ENCODE measurements at places on chromosomes 6 and 20.

GRCh38 chr20:60046011-60046413, 87.8 kb downstream of the CDH26 start:
- DNase-seq, result no peak

- DNase-seq, result no peak
Observed at GRCh38 chr20:41334036-41334435, 6.6 kb upstream of the LPIN3 start.

GRCh38 chr6:40427196-40427595, 160.0 kb downstream of the LRFN2 start:
- DNase-seq, result no peak

- DNase-seq, result peak; percentile 13
Observed at GRCh38 chr6:73565767-73566485, 45.1 kb upstream of the EEF1A1 start.

DNA sequence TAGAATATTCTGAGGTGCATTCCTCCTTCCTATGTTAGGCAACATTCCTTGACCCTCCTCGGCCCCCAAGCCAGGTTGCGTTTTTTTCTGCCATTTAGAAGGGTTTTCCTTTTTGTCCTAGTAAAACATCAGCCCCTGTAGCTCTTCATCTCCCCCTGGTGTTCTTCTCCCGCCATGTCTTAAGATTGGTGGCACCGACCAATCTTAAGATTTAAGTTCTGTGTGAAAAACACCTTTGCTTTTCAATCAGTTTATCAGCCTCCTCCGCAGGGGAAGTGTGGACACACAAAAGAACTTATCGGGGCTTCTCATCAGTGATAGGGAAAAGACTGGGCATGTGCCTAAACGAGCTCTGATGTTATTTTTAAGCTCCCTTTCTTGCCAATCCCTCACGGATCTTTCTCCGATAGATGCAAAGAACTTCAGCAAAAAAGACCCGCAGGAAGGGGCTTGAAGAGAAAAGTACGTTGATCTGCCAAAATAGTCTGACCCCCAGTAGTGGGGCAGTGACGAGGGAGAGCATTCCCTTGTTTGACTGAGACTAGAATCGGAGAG, 719 bp upstream of the EDN1 start:
- DNase-seq, result peak; percentile 57

DNA sequence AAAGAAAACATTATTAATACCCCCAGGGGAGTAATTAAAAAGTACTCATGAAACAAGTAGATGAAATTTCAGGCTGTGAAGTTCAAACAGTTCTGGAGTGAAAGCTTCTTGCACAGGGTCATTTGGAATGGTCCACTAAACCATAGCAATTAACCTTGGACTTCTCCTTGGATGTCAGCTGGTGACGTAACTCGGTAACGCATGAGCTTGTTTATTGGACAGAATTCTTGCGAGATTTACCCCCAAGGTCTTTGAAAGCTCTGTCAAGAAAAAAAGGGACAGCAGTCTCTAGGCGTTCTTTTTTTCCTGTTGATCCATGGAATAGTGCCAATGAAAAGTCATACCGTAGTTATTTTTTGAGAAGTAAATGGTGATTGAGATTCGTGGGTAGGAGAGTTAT, 2.2 kb downstream of the CD83 start:
- DNase-seq, result no peak

- no peak for DNase-seq
Observed at GRCh38 chr20:62503401-62504178, 27.8 kb upstream of the GATA5 start.

DNA sequence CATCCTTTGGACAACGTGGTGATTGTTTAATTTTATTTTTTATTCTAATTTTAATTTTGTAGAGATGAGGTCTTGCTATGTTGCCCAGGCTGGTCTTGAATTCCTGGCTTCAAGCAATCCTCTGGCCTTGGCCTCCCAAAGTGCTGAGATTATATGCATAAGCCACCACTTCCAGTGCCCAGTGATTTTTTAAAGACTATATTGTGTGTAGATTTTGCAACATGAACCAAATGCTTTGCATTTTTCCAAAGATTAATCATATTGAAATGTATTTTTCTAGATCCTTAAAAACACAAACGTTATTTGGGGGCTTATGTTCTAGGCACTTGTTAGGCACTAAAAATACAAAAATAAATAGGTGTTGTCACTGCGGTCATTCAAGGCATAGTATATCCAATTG, 117.6 kb upstream of the CCN2 start:
- DNase-seq, result no peak

DNA sequence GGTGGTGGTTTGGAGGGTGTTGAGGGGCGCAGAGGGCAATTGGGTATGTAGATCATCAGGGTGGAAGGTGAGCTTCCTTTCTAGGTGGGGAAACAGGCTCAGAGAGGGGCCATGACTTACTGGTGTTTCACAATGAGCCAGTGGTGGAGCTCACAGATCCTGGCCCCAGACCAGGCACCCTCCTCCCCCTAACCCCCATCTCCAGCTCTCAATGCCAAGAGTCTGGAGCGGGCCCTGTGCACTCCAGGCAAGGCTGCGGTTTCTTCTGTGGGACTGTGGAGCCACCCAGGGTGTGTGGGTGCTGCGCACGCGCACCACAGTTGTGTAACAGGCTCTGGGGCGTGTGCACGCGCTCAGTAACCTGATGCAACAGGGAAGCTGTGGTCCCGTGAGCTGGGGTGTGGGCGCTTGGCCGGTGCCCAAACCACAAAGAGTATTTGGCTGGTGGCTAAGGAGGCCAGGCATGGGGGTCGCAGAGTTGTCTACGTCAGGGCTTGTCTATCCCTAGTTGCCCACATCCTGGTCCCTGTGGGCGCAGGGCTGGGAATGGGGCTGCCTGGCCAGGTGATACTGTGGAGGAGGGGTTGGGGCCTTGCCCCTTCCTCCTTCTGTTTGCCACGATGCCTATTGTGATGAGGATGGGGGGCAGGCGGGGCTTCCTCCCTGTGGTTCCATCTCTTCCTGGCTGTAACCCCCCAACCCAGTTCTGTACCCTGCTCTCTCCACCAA, 37.5 kb upstream of the MRPS18A start:
- DNase-seq, result peak; percentile 15

DNA sequence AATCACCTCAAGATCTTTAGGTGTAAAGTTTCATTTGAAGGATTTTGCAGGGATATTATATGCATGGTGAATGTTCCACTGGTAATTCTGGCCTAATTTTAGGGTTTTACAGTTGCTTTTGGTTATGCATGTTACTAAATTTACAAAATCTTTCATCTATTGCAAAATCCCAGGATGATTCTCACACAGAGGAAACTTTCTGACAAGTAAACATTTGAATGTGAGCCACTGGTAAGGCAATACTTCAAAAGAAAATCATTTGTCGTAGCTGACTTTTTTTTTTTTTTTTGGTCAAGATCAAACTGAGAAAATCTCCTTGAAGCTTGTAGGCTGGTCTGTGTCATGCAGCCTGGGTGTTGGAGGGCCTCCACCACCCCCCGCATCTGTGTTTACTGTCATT, 141.9 kb upstream of the EXOC2 start:
- DNase-seq, result no peak

GRCh38 chr6:3791526-3792203, 40.2 kb upstream of the PXDC1 start:
- DNase-seq, result no peak

GRCh38 chr20:45223136-45223535, 2.0 kb downstream of the SEMG2 start:
- no peak for DNase-seq

- no peak for DNase-seq
Observed at GRCh38 chr6:3719462-3720308, 31.8 kb downstream of the PXDC1 start.

DNA sequence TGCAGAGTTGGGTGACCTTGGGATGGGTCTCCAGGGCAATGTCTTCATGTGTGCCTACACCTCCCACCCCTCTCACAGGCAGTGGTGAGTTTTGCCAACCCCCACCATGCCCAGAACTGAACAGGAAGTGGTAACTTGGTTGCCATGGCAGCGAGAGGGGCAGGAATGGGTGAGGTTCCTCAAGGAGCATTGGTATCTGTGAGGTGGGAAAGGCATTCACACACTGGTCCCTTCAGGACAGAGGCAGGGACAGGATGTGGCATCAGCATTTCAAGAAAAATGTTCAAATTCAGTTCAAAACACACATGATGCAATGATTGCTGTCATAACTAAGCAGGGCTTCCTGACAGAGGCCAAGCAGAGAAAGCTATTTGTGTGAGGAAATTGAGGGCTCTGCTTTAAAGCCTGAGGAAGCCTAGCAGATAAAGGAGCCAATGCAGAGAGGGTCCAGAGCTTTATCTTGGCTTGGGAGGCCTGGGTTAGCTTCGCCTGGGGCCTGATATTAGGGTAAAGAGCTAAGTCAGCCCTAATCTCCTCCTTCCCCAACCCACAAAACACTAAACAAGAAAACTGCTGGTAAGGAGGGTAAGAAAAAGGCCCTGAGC, 551 bp downstream of the TREML2 start:
- no peak for DNase-seq

DNA sequence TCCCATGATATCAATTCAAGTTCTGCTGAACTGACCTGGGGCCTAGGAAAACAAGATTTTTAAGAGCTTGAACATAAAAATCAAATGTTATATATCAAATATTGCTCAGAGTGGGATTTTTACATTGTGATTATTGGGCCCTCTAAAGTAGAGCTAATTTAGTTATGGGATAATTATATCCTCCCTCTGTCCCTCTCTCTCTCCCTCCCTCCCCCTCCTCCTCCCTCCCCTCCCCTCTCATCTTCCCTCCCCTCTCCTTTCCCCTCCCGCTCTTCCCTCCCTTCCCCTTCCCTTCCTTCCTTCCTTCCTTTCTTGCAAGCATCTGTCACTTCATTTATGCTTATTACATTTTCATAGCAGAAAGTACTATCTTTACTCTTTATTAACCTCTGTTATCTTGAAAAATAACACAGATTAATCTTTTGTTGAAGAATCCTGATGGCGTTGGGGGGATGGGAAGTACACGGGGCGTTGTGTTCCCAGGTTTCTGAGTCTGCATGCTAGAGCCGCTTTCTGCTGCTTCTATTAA, 32.8 kb downstream of the KIF25 start:
- no peak for DNase-seq

DNA sequence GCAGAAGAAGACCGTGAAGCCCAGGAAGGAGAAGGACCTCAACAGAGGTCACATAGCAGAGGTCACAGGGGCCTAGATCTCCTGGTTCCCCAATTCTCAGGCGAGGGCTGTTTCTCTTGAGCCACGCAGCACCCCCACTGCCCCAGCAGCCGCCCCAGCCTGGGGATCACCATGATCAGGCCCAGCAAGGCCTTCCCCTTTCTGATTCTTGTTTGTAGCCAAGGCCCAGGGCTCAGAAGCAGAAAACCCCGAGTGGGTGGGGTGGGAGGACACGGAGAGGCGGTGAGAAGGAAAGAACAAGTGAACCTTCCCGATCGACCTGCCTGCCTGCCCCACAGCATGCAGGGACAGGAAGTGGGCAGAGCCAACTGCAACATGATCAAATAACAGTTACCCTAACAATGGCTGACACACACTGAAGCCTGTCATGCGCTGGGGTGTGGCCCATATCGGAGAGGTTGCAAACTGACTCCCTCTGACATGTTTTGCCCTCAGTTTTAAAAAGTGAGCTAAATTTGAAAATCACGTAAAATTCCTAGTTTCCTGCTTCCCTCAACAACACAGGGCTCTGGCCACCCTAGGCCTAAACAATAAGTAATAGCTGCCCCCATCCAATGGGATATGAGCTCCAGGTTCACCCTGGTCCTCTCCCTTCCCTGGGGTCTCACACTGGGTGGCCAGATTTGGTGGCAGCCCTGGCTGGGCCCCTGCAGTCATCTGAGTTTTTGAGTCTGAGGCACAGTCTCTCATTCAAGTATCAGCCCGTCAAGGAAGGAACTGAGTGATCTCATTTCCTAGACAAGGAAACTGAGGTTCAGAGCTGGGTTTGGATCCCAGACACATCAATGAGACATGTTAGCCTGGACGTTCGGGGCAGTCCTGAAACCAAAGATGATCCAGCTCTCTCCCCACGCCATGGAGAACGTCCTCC, 6.5 kb downstream of the PEDS1 start:
- no peak for DNase-seq

DNA sequence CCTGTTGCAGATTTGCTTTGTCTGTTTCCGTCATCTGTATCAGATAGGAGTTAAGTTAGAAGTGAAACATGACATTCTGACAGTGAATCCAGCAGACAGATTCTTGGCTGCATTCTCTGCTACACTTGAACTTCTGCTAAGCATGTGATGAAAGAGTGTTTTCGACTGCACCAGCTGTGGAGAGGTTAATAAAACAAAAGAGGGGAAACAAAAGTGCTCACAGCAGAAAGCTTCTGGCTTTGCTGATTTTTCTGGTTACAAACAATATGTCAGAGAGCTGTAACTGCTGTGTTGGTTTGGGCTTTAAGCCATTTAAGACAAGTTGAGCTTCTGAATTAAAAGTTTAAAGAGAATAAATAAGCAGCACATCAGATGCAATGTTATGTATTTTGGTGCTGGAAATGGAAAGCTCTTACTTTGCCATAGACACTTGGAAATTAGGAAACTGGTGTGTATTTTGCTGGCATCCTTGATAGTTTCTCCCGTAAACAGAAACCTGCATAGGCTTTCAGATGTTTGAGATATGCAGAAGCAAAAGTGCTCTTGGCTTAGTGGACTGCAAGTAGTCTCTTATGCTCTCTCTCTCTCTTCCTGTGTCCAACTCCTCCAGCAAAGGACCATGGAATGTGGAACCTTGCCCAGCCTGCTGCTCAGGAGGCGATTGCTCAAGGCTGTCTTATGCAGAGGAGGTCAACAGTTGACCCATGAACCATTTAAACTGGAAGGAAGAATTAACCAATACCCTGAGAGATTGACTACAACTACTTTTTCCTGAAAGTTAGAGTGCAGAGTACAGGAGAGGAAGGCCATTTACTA, 104.9 kb downstream of the RPS12 start:
- peak; percentile 27 for DNase-seq

GRCh38 chr6:132624175-132624574, at the start of gene TAAR2:
TAAR2 (minus strand) TSS chr6:132624275; CDS start chr6:132624275, 0 bp downstream.
- no peak for DNase-seq

- DNase-seq, result no peak
Observed at GRCh38 chr6:115766745-115767462, 293.8 kb downstream of the FRK start.

DNA sequence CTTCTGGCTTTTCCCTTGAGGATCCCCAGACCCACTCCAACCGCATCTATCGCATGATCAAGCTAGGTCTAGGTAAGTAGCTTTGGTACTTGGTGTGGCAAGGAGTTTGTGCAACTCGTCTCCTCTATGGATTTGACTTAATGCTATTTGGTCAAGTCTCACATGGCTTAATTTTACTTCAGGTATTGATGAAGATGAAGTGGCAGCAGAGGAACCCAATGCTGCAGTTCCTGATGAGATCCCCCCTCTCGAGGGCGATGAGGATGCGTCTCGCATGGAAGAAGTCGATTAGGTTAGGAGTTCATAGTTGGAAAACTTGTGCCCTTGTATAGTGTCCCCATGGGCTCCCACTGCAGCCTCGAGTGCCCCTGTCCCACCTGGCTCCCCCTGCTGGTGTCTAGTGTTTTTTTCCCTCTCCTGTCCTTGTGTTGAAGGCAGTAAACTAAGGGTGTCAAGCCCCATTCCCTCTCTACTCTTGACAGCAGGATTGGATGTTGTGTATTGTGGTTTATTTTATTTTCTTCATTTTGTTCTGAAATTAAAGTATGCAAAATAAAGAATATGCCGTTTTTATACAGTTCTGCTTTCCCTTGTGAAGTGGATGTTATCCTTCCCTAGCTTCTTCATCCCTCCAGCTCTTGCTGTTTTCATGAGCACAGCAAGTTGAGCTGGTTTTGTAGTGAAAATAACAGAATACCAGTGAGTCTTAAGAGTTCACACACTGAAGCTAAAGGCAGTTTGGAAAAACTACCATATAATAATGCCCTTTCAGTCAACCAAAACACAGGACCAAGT, 3.8 kb downstream of the SLC35B2 start:
- no peak for DNase-seq

GRCh38 chr6:37987559-37987958, 168.0 kb downstream of the ZFAND3 start:
- DNase-seq, result no peak

Data from amniotic stem cell (primary cell).